Tibial artery (tissue), 4 donors: ENCODE measurements at places on chromosomes 2 and 18.

GRCh38 chr2:70561893-70562292 lies 8.3 kb upstream of the TGFA start:
- no peak for DNase-seq

- DNase-seq: no peak
Measured at GRCh38 chr18:50992351-50992762, 24.5 kb downstream of the ELAC1 start.

DNA sequence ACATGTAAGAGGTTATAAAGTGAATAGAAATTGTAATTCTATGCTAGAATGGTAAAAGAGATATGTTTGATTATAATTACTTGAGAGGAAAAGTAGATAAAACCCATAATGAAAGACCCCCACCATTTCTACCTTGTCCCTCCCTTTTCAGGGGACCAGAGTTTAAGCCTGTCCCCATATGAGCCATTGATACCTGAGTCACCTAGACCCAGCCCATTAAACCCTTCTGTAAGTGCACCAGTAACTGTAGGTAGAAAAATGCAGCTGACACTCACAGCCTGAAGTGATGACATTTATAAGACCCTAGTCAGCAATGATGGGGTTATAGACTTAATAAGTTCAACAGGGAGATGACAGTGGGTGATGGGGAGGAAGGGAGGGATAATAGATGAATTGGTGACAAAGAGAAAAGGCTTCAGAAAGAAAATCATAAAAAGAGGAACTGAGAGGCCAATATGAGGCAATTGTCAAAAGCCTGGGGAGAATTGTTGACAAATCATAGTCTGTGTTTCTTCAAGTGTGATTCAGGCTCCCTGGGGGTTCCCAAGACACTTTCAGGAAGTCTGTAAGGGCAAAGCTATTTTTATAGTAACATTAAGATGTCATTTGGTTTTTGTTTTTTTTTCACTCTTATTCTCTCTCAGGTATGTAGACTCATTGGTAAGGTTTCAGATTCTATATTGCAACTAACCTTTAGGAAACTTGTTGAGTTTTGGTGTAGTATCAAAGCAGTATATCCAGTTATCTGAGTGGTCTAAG lies 544.2 kb downstream of the SATB2 start:
- no peak for DNase-seq

DNA sequence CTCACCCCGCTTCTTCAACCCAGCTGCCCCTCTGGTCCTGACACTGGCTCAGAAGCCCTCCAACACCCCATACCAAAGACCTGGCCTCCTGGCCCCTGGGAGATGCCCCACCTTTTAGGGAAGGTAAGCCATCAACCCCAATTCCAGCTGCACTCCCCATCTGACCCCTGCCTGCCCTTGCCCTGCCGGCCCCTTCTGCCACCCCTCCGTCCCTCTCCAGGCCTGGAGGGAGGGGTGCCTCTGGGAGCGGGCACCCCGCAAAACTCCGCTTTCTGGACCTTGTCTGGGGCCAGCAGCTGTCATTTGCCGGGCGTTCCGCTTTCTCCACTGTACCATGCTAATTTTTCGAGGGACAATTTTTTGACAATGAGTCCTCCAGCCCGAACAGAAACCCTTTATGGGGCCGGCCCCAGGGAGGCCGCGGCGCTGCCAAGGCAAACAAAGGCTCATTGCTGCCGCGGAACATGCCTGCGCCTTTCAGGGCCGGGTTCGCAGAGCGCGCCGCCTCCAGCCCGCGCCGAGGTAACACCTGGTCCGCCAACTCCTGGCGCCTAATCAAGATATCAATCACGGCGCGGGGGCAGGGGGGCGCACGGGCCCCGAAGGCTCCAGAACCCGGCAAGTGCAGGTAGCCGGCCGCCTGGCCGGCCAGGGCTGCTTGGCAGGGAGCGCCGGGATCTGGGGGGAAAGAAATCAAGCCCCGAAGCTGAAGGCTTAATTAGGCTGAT lies 96.0 kb downstream of the INHBB start:
- DNase-seq: no peak

GRCh38 chr18:34976534-34976898 lies 64.7 kb upstream of the MAPRE2 start:
- peak; percentile 20 for DNase-seq

DNA sequence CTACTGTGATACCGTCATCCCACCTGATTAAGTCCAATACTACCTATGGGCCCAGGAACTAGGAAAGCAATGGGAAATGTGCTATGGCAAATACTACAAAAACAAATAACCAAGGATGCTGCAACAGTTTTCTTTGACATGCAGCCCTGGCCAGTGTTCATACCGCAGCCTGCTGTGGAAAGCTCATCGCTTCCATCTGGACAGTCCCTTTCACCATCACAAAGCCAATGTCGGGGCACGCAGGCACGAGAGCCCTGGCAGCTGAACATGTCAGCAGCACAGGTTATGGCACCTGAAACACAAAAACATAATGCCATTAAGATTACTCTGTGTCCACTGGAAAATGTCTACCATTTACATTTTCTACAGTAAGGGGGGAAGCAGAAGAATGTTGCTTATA lies 1621.1 kb downstream of the LRP1B start:
- no peak for DNase-seq

GRCh38 chr2:16495509-16496208 lies 170.0 kb downstream of the CYRIA start:
- DNase-seq: no peak

DNA sequence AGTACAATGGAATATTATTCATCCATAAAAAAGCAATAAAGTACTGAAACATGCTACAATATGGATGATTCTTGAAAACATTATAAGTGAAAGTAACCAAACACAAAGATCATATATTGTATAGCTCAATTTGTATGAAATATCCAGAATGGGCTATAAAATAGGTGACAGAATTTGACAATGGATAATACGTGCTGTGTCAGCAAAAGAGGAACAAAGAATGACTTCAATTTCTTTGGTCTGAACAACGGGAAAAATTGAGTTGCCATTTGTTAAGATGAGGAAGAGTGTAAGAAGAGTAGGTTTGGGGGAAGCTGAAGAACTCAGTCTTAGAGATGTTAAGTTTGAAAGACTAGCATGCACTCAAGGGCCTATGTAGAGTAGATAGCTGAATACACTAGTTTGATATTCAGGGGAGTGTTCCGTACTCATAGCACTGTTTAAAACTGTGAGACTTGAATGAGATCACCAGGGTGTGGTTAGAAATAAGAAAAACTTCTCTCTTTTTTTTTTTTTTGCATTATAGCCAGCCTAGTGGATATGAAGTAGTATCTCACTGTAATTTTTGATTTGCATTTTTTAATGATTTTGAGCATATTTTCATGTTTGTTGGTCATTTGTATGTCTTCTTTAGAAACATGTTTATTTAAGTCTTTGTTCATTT lies 213.6 kb downstream of the NR4A2 start:
- no peak for DNase-seq

- no peak for DNase-seq
Measured at GRCh38 chr2:226738821-226739544, 60.6 kb downstream of the IRS1 start.

- no peak for DNase-seq
Measured at GRCh38 chr18:31223371-31223770, 60.7 kb upstream of the DSC1 start.

- no peak for DNase-seq
Measured at GRCh38 chr2:31282634-31283033, 48.7 kb downstream of the EHD3 start.

GRCh38 chr2:3159782-3160545 lies 217.7 kb downstream of the EIPR1 start:
- DNase-seq: no peak

DNA sequence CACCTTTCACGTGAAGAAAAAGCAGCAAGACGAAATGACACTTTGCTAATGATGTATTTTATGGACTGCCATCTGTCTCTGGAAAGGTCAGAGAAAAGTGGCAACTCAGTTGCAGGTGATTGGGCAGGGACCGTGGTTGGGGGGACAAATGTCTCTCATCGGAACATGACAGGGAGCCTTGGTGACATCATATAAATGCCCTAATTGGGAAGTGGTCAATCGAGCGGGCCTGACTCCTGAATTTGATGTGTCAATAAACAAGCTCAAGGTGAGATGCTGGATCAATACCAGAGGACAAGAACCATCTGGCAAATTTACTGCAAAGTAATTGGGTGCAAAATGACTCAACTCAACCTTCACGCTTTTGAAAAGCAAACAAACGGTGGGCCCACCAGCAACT lies 151.9 kb upstream of the SKOR2 start:
- DNase-seq: no peak

DNA sequence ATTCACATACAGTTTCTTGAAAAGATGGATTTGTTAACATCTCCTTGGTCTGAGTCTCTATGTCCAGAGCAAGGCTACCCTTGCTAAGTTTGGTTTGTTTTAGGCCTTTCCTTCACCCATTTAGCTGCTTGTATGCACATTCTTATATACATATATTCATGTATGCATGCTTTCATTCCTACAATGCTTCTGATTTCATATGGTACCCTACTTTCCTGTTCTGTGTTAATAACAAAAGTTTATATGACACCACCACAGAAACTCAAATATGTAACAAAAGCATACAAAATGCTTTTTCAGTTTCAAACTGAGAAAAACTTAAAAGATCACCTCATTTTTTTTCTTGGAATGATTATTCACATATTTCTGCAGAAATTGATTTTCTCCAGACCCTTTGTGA lies 39.4 kb downstream of the OSGEPL1 start:
- no peak for DNase-seq

DNA sequence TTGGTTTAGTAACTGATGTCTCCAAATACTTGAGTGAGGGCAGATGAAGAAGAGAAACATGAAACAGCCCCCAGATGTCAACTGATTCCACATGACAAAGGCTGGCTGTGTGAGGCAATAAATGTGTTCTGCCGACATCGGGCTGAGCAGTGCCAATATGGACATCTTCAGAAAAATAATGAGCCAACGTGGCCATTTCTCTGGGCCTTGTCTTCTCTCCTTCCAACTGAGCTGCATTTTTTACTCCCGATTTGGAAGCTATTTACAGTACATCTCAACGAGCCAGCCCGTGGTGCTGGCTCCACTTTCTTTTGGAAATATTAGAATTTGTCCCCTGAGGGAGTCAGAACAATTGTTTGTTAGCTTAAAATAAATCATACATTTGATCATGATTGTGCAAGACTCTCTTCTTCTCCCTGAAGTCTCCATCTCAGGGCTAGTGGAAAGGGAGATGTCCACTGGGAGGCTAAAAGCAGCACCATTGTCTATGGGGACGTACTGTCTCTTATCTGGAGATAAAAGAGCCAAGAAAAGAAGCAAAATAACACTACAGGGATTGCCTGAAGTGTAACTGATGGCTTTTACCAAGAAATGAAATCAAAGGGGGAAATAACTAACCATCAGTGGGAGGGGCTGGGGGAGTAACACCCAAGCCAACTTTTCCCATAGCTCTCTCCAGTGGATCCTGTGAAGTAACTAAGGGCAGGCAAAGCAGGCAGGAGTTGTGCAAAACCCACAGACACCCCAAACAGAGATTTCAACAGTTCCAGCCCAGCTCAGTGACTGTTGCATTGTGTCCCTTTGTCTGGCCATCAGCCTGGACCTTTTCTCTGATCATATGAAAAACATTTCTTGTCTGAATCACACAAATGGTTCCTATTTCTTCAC lies 114.8 kb downstream of the RDH14 start:
- DNase-seq: peak; percentile 86

GRCh38 chr2:6671913-6672312 lies 193.8 kb downstream of the CMPK2 start:
- no peak for DNase-seq

DNA sequence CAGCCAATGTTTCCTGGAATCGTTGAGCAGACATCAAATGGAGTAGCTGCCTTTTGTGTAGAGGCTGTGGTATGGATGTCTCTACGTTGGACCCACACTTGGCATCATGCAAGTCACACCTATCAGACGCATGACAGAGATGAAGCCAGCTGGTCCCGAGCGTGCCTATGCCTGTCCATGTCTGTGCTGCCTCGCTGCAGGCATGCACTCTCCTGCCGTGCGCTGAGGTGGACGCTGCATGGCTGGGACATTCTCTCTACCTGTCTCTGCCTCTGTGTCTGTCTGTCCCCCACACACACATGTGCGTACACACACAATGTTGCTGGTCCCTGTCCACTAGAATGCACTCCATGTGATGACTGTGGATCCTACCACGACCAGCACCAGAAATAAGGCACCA lies 514.2 kb upstream of the MYT1L start:
- no peak for DNase-seq

- DNase-seq: no peak
Measured at GRCh38 chr2:69594341-69594740, 49.2 kb downstream of the AAK1 start.

- no peak for DNase-seq
Measured at GRCh38 chr18:21914739-21915319, 174.2 kb downstream of the MIB1 start.

DNA sequence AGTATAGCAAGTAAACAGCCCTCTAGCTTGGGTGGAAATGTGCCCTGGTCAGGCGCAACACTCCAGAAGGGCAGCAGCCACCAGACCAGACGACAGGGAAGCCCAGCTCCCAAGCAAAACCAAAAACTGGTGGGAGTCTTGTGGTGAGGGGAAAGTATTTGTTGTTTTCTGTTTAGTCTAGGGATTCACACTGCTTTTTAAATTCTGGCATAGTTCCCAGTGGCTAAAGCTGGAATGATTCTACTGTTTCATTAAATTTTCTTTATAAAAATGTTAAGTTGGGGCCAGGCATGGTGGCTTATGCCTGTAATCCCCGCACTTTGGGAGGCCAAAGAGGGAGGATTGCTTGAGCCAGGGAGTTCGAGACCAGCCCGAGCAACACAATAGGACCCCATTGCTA lies 38.5 kb downstream of the MERTK start:
- DNase-seq: no peak

DNA sequence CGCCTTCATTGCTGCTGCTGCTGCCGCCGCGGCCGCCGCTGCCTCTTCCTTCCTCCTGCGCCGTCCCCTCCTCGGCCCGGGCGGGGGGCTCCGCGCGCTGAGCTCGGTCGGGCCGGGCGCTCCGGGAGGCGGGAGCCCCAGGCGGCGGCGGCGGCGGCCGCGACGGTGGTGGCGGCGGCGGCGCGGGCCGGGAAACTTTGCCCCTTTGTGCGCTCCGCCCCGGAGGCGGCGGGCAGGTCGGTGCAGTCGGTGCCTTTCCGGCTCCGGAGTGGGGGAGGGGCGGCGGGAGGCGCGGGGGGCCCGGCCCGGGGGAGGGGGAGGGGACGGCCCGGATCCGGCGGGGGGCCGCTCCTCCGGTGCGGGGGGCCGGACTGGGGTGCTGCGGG lies 205 bp downstream of the TET3 start:
- no peak for DNase-seq

- no peak for DNase-seq
Measured at GRCh38 chr2:174322746-174323145, 12.0 kb upstream of the SP9 start.

DNA sequence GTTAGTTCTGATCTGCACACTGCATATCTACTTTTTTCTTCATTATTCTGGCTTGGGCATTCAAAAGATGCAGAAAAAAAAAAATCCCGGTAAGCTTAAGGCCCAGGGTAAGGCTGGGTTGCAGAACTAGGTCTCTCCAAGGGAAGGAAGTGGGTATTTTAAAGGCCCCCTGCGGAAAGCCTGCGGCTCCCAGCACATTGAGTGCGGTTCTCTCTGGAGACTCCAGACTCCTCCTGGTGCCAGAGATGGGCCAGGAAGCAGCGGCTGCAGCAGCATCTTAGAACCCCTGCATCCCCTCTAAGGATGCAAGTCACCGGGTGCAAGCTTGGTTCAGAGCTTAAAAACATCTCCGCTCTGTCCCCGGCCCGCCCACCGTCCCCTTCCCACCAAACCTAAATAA lies 49.5 kb downstream of the TGIF1 start:
- DNase-seq: no peak
